ENCODE measurements at places on chromosomes 12 and 14. TPM values are rescaled to one million over a fixed set of nuclear protein-coding genes. Genes with fewer than 3 reads are reported as not detected.
A peak's percentile ranks its signal among the peaks of the same experiment; 100 is the strongest.

- no peak for DNase-seq
- H3K27ac ChIP-seq: no peak overlapping the region
- no peaks in the 10 kb centered on the region for H3K4me1 ChIP-seq
- no peaks in the 10 kb centered on the region for H3K36me3 ChIP-seq
Measured at GRCh38 chr12:1126091-1126490, 135.1 kb downstream of the ERC1 start.

GRCh38 chr12:119206348-119207062, 27.8 kb downstream of the HSPB8 start:
- no peaks in the 10 kb centered on the region for H3K36me3 ChIP-seq
- H3K27ac ChIP-seq: peak overlapping the region; percentile 39
- H3K4me1 ChIP-seq: peaks cover 41% of the 10 kb centered on the region
- no peak overlapping the region for H3K4me3 ChIP-seq

GRCh38 chr12:11746024-11746771, 96.7 kb downstream of the ETV6 start:
- no peak for DNase-seq
- no peak overlapping the region for H3K27ac ChIP-seq
- H3K4me3 ChIP-seq: no peak overlapping the region
- H3K36me3 ChIP-seq: no peaks in the 10 kb centered on the region

DNA sequence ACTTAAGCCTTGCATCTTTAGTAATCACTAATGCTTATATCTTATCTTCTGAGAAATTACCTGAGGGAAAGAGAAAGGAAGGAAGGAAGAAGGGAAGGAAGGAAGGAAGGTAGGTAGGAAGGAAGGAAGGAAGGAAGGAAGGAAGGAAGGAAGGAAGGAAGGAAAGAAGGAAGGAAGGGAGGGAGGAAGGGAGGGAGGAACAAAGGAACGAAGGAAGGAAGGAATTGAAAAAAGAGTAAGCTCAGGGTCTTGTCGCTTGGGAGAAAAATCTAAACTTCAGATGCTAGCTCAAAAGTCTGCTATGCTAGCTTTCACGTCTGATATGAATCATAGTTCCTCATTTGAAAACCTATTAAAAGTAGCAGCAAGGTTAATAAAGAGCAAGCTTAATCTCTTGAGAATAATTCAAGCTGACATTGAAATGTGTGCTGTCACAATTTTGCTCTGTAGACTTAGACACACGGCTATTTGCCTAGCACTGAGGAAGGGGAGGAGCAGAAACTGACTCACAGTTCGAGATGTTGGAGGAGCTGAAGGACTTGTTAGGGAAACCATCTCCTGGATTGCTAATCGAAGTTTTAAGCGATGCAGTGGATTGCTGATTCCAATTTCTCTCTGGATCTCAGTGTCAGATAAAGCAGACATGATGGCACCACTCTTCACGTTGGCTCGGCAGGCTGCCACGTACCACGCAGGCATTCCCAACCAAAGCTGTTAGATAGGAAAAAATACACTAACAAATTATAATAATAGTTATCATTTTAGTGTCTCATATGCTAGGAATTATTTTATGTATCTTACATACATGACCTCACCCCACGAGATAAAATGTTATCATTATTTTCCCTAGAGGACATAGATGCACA, 216.7 kb downstream of the ACSS3 start:
- H3K4me3 ChIP-seq: no peak overlapping the region
- no peaks in the 10 kb centered on the region for H3K4me1 ChIP-seq

GRCh38 chr12:22042976-22043669, 2.9 kb upstream of the CMAS start:
- no peaks in the 10 kb centered on the region for H3K36me3 ChIP-seq
- no peak for DNase-seq
- no peak overlapping the region for H3K27ac ChIP-seq
- H3K4me3 ChIP-seq: no peak overlapping the region
- H3K27me3 ChIP-seq: no peaks in the 10 kb centered on the region

Gene C12orf54
- not detected for total RNA-seq

Gene CCDC77
- total RNA-seq: 3.8 TPM

DNA sequence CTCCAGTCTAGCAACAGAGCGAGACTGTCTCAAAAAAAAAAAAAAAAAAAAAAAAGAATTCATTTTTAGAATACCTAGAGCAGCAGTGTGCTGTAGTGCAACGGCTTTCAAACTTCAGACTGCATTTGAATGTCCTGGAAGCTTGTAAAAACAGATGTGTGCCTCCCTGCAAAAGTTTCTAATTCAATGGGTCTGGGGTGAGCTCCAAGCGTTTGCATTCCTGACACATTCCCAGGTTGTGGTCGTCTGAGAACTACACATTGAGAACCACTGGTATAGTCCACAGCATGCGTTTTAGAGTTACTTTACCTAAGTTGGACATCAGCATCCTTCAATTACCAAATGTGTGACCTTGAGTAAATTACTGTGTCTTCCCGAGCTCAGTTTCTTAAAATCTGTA, 816.8 kb downstream of the NRXN3 start:
- no peak for DNase-seq
- H3K4me1 ChIP-seq: no peaks in the 10 kb centered on the region
- no peak overlapping the region for H3K27ac ChIP-seq

DNA sequence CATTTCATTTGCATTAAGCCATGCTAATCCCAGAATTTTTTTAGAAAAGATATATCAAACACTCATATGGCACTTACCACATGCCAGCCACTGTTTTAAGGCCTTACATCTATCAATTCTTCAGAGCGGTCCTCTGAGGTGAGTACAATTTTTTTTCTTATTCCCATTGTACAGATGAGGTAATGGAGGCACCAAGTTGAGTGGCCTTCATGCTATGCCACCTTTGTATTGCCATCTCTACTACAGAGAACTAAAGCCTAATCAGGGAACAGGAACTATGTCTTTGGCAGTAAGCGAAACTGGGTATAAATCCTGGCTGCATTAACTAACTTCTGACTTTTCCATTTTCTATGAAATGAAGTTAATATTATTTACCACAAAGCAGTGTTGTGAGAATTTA, 27.1 kb downstream of the SLC38A4 start:
- no peaks in the 10 kb centered on the region for H3K27me3 ChIP-seq
- H3K27ac ChIP-seq: no peak overlapping the region
- H3K4me3 ChIP-seq: no peak overlapping the region
- H3K36me3 ChIP-seq: no peaks in the 10 kb centered on the region

GRCh38 chr14:97634751-97635150, 837.6 kb downstream of the VRK1 start:
- no peaks in the 10 kb centered on the region for H3K4me1 ChIP-seq
- DNase-seq: no peak
- no peak overlapping the region for H3K27ac ChIP-seq
- no peak overlapping the region for H3K4me3 ChIP-seq
- no peaks in the 10 kb centered on the region for H3K36me3 ChIP-seq

- no peaks in the 10 kb centered on the region for H3K27me3 ChIP-seq
- DNase-seq: no peak
- H3K4me1 ChIP-seq: no peaks in the 10 kb centered on the region
- no peak overlapping the region for H3K27ac ChIP-seq
Measured at GRCh38 chr14:55913324-55914025, 204.7 kb upstream of the PELI2 start.

DNA sequence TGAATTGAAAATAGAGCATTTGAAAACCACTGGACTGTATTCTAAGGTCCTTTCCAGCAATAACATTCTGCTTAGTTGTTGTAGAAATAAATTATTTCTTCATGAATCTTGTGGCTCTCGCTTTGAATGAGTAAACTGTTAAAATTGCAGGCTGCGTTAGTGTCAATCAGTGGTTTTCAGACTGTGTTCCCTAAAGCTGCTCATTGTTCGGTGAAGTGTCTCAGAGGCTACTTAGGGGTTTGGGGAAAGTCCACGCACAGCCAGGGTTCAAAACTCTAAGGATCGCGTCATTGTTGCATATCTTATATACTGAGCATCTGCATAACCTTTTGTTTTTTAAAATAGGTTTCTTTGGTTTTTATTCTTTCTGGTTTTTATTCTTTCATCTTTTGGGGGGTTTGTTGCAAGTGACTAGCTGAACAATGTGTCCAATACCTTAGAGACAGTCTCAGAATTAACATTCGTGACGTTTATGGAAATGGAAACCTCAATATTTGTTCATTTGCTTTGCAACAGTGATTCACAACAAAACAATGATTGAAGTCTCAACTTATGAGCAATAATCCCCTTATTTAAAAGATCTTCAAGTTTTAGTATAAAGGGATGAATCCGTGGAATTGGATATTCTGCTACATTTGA, 108.1 kb downstream of the TTLL5 start:
- H3K4me1 ChIP-seq: no peaks in the 10 kb centered on the region
- DNase-seq: no peak
- H3K27me3 ChIP-seq: no peaks in the 10 kb centered on the region
- H3K36me3 ChIP-seq: no peaks in the 10 kb centered on the region
- H3K27ac ChIP-seq: peak overlapping the region; percentile 15

Gene CEBPE
- total RNA-seq: 0.32 TPM

DNA sequence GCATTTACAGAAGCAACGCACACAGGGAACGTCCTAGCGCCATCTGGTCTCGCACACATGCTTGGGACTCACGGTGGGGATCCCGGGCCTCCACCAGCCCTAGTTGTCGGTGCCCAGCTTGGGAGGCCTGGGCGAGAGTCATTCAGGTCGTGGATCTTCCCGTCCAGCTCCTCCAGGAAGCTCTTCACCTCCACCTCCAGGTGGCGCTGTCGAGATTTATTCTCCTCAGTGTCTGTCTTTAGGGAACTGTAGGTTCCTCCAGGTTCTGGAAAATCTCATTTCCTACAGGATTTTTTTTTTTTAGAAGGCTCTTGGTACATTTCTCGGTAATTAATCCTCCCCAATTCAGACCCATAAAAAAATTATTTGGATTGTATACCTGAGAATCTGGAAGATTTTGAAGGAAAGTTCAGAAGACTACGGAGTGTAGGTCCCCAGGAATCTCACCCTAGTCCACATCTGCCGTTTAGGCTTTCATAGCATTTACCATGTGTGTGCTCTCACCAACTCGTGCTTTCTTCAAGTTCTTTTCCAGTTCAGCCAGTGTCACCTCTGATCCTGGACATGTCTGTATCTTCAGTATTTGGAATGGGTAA, 910.0 kb downstream of the TMEM121 start:
- no peak overlapping the region for H3K27ac ChIP-seq
- no peak for DNase-seq
- H3K27me3 ChIP-seq: no peaks in the 10 kb centered on the region
- no peak overlapping the region for H3K4me3 ChIP-seq

- no peaks in the 10 kb centered on the region for H3K36me3 ChIP-seq
- peaks cover 10% of the 10 kb centered on the region for H3K27me3 ChIP-seq
Measured at GRCh38 chr12:8519171-8519570, 5.9 kb downstream of the CLEC4D start.

DNA sequence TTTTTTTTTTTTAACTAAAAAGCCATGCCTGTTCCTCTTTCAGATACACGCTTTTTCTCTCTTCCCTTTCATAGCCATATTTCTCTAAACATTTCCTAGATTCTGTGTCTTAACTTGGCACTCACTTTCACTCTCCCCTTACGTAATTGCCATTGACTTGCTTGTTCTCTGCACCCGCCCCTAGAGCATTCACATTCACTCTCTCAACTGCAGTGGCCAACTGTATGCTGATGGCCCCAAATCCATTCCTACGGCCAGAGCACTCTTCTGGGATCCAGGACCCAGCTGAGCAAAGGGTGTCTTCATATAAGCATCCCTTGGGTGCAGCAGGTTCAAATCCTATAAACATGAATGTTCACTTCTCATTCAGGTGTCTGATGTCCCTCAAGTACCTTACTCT, 59.5 kb downstream of the CKB start:
- no peak overlapping the region for H3K27ac ChIP-seq
- DNase-seq: no peak
- H3K36me3 ChIP-seq: peaks cover 82% of the 10 kb centered on the region

- peaks cover 11% of the 10 kb centered on the region for H3K4me1 ChIP-seq
- peaks cover 42% of the 10 kb centered on the region for H3K36me3 ChIP-seq
- no peak overlapping the region for H3K27ac ChIP-seq
- no peak for DNase-seq
- H3K27me3 ChIP-seq: no peaks in the 10 kb centered on the region
Measured at GRCh38 chr12:110312581-110313360, 31.7 kb downstream of the ATP2A2 start.

Gene PACS2
- total RNA-seq: 89.4 TPM

Gene CTSG
- total RNA-seq: 0.73 TPM

DNA sequence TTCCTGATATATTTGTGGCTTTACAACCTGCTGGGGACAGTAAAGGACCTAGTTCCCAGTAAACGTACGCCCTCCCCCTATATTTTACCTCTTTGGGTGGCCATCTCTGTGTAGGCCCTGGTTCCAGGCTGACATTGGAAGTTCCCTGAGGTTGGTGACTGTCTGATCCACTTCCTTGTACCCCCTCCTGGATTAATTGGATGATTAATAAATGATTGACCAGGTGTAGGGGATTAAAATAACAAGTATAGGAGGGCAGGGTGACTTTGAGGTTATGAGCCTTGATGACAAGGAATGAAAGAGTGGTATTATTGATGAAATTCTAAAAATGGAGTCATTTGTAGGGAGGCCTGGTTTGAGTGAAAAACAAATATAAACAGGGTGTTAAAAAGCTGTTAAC, 9.6 kb downstream of the SUSD6 start:
- no peaks in the 10 kb centered on the region for H3K27me3 ChIP-seq
- peaks cover 95% of the 10 kb centered on the region for H3K4me1 ChIP-seq
- no peaks in the 10 kb centered on the region for H3K36me3 ChIP-seq
- DNase-seq: no peak
- H3K4me3 ChIP-seq: no peak overlapping the region

DNA sequence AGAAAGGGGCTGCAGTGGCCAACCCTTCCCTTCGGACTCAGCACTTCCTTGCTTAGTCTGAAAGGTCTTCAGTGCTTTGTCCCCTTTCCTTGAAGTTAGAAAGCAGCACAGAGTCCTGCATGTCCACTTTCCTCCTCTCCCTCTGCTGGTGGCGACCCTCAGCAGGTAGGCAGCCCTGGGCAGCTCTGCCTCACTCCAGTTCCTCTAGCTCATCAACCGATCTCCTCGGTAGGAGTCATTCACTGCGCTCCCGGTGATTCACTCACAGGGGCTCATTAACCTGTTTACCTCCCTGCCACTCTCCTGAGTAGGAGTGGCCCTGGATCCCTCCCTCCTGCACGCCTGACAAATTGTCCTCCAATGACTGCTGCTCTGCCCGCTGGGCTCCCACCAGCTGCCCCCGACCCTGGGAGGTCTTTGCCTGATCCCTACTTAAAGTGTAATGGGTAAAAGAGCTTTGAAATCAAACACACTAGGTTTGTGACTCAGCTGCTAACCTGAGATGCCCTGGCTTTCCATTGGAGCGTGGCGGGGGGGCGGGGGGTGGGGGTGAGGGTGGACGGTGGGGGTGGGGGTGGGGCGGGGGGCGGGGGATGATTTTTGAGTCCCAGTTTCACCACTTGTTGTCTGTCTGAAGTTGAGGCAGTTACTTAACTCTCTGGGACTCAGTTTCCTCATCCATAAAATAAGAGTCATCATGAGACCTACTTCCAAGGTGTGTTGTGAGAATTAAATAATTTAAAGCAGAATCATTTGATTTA, 4.2 kb downstream of the SCNN1A start:
- H3K36me3 ChIP-seq: no peaks in the 10 kb centered on the region
- no peak overlapping the region for H3K4me3 ChIP-seq
- peaks cover 6% of the 10 kb centered on the region for H3K4me1 ChIP-seq
- DNase-seq: no peak

DNA sequence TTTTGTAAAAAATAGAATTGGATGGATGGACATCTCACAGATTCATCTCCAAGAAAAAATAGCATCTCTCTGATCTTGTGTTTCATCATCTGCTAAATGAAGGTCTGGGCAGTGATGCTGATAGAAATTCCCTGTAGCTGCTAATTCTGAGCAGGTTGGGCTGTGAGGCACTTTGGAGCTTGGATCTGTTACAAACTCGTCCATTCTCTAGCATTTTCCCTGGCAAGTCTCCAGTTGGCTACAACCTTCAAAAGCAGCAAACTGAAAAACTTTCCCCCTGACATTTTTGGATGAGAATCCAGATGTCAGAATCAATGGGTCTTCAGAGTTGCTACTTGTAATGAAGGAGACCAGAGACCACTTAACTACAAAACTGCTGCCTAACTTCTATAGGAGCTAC, 72.7 kb downstream of the TPH2 start:
- H3K27ac ChIP-seq: no peak overlapping the region
- H3K4me3 ChIP-seq: no peak overlapping the region
- H3K36me3 ChIP-seq: no peaks in the 10 kb centered on the region

Measured in heart left ventricle (tissue), 16 donors.